ENCODE measurements at places on chromosomes 11 and 22.

DNA sequence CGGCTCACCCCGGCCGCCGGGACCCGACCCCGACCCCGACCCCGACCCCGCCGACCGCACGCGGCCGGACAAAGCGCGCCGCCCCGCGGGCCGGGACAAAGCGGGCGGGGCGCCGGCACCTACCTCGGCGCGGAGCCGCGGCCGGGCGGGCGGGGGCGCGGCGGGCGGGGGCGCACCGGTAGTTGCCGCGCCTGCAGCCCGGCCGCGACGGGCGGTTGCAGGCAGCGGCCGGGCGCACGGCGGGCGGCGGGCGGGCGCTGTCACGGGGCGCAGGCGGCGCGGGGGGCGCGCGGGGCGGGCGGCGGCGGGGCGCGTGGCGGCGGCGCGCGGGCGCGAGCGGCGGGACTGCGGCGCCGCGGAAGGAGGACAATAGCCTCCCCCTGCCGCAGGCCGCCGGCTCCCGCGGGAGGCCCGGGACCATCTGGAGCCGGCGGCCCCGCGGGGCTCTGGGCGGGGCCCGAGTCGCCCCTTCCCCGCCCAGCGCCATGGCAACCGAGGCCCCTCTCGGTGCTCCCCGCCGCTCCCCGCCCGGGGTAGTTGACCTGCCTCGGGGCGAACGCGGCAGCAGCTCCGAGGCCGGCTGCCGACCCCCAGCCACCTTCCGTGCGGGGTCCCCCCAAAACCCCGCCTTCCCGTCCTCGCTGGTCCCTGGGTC, 851 bp downstream of the SPTBN2 start:
- DNase-seq = no peak

GRCh38 chr11:130825561-130825960, 90.7 kb downstream of the SNX19 start:
- DNase-seq = no peak

DNA sequence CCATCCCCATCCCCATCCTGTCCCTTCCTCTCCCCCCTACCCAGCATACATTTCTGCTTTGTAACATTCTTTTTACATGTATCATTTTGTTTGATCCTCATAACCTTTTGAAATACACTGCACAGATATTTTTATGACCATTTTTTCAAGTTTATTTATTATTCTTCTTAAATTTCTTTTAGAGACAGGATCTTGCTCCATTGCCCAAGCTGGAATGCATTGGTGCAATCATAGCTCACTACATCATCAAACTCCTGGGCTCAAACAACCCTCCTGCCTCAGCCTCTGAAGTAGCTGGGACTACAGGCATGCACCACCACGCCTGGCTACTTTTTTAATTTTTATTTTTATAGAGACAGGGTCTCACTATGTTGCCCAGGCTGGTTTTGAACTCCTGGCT, 99.4 kb upstream of the AKIP1 start:
- DNase-seq = no peak

DNA sequence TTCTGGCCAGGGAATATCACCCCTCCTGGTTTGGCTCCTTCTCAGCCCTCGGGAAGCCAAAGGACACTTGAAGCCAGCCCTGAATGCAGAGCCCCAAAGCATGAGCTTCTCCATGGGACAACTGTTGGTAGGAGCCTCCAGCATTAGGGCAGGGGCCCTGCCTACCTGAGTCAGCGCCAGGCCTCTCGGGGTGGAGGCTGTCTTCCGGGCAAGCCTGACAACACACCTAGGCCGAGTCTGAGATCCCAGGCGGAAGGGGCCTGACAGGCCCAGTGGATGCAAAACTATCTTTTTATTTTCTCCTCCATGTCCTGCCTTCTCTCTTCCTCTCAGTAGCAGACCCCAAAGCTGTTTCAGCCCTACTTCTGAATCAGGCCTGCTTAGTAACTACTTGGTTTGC, 27.6 kb downstream of the RCOR2 start:
- DNase-seq = no peak

DNA sequence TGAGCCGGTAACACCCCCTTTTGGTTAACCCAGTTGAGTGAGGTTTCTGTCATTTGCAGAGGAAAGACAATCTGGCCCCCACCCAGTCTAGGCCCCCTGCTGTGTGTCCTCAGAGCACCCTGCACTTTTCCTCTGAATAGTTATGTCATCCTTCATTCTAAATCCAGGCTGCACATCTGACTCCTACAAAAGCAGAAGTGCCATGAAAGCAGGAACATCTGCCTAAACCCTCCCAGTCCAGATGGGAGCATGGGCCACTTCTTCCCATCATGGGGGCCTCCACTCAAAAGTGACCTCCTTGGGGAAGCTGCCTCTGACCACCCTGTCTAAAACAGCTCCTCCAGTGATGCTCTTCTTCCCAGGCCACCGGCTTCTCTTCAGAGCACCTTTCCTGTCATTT, 53.7 kb upstream of the HMGXB4 start:
- DNase-seq = no peak

DNA sequence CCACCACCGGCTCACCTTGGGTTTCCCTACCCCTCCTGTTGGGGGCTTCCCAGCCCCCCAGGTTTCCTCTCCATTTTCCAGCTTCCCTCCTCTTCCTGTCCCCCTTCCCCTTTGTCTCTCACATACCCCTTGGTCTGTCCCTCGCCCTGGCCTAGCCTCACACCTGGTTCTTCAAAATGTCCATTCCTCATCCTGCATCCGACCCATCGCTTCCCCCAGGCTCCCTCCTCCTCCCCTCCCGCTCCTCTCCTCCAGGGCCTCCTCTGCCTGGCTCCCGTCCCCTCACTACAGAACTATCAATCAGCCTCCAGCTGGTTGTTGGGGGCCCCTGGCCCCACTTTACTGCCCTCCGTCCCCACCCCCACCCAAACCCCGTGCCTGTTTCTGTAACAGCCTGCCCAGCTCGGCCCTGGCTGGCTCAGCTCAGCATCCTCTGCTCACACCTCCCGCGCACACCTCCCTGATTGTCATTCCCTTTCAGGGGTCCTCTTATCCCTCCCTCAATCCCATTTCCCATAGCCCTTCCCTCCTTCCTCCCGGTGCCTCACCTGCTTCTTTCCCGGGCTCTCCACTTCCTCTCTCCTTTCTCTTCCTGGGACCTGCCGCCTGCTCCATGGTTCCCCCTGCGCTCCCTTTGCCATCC, 1.2 kb downstream of the CNIH2 start:
- DNase-seq = no peak

DNA sequence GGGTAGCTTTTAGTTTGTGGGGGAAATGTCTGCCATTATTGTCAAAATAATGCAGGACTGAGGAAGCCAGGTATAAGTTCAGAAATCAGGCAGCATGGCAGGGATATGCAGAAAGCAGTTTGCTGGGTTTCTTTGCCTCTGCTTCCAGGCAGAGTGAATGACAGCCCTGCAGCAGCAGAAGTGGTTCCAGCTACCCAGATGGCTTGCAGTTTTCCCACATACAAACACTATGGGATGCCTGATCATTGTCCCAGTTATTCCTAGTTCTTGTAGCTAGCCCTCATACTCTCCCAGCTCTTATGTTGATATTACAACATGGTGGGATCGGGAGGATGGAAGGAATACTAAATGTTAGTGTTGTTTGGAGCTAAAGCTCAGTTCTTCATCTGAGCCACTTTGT, 2.8 kb upstream of the DIXDC1 start:
- DNase-seq = no peak

- DNase-seq = no peak
These were observed 15.9 kb downstream of the PRSS23 start for GRCh38 chr11:86816251-86816726.

DNA sequence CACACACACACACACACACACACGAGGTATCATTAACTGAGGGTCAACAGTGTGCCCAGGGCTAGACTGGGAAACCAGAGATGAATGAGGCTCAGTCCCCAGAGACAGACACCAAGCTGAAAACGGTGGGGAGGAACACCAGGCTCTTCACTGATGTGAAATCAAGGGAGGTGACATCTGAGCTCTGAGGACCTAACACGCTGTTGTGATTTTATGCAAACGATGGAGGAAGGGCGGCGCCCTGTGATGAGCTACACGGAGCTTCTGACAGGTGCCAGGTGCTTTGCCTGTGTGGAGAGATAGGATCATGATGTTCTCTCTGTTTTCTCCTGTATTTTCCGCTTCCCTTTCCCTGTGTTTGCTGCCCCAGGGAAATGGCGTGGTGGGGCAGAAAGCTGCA, 6.5 kb upstream of the CYB5R3 start:
- no peak for DNase-seq

DNA sequence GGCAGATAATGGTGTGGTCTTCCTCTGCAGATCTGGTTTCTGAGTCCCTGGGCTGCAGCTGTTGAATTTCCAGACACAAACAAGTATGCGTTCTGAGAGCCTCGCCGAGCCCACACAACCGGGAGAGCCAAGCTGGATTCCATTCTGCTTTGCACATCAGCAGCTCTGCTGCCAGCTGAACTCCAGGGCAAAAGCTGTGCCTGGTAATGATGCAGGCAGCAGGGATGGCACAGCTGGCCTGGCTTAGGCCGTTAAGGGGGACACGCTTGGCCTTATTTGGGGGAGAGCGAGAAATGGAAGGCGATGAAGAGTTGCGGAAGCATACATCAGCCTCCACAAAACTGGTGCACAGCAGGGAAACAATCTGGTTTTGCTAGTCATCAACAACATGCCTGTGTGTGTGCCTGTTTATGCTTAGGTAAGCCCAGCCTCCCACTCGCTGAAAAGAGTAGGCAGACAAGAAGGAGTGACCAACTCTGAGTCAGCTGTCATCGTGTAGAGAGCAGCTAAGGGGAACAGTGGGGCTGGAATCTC, 25.1 kb downstream of the ADAMTS8 start:
- DNase-seq = no peak

- no peak for DNase-seq
These were observed 65.1 kb downstream of the PRMT3 start for GRCh38 chr11:20452585-20452984.

DNA sequence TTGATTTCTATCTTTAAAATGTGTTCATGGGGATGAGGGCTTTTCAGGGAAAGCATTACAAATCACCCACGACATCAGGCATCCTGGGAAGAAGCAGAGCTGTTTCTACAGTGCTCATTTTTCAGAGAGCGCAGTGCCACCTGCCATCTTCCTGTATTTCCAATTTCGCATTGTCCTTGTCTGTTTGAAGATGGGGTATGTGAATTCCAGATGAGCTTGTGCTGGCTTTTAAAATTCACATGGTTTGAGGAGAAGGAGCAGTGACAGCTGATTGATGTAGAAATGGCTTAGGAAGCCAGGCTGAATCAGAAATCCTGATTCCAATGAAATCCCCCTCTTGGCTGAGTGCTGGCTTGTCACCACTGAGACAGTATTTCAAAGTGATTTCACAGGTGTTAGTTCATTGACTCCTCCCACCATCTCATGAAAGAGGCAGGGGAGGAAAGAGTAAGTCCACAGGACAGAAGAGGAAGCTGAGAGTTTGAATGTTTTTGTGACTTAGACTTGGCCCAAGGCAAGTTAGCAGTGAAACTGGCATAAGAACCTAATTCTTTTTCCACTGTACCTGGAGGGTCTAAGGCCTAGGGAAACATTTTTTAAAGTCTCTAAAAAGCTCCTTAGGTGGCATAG, 344.6 kb upstream of the C11orf87 start:
- no peak for DNase-seq

DNA sequence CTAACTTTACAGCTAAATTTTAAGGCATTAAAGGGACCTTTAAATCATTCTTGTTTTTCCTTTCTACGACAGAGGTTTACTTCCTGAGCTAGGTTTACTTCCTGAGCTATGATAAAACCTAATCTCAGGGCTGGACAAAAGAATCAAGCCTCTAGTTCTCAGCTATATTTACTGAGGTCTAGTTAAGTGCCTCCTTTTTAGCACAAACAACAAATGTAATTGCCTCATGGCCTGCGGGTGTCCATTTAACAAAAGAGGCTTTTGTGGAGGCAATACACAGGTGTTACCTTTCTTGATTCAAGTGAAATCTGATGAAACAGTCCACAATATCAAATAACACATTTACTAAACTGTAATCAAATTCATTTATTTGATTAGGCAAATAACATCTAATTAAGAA, 67.3 kb downstream of the IMMP1L start:
- DNase-seq = no peak

GRCh38 chr11:30131535-30131934, 99.3 kb upstream of the FSHB start:
- DNase-seq = no peak

DNA sequence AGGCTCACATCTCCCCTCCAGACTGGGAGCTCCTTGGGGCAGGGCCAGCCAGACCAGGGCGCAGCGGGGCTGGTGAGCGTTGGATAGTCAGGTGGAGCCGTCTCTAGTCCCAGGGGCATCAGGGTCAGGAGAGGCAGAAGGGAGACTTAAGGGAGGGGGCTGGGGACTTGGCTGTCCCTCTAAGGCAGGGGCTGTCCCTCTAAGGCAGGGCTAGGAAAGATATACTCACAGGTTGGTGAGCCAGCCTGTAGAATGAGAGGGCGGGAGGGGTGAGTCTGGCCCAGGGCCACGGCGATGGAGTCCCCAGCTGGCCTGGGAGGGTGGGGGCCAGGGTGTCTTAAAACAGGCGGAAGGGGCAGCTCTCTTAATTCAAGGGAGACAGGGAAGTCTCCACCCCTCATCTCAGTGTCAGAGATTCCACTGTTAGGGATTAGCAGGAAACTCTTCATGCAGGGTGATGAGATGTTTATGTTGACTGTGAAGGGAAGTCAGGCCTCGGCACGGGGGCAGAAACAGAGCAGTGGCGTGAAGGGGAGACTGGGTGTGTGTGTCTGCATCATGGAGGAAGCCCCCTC, 11.3 kb downstream of the P2RY2 start:
- no peak for DNase-seq

GRCh38 chr11:58286249-58286648, 18.2 kb upstream of the OR10W1 start:
- peak; percentile 3 for DNase-seq

DNA sequence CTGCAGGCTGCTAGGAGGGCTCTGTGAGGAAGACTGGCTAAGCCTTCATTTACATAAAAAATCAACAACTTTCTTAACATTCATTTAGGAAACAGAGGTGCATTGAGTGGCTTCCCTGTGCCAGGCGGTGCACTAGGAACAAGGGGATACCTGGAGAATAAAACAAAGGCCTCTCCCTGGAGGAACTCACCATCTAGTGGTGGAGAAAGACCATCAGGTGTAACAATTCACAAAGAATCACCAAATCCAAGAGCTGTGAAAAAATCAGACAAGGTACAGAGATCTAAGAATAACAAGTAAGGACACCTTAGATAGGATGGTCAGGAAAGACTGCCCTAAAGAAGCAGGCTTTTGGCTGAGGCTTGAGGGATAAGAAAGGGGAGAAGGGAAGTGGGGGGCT, 40.3 kb downstream of the CSNK2A3 start:
- no peak for DNase-seq

GRCh38 chr22:17444204-17444504, 74.9 kb downstream of the CECR2 start:
- DNase-seq = no peak

- no peak for DNase-seq
These were observed 135.8 kb downstream of the TEAD1 start for GRCh38 chr11:12809864-12810567.

- DNase-seq = no peak
These were observed 125.1 kb upstream of the E2F8 start for GRCh38 chr11:19365743-19366410.

GRCh38 chr22:31846161-31847115, 92.6 kb downstream of the DEPDC5 start:
- peak; percentile 31 for DNase-seq

- no peak for DNase-seq
These were observed 12.6 kb upstream of the WDR74 start for GRCh38 chr11:62851807-62852522.

- DNase-seq = no peak
These were observed 76.5 kb downstream of the TMPRSS5 start for GRCh38 chr11:113629562-113629961.

GRCh38 chr22:46533070-46533833, 4.2 kb downstream of the CELSR1 start:
- no peak for DNase-seq

All from common myeloid progenitor, CD34-positive (primary cell).